ENCODE measurements at places on chromosomes 3 and 15.

DNA sequence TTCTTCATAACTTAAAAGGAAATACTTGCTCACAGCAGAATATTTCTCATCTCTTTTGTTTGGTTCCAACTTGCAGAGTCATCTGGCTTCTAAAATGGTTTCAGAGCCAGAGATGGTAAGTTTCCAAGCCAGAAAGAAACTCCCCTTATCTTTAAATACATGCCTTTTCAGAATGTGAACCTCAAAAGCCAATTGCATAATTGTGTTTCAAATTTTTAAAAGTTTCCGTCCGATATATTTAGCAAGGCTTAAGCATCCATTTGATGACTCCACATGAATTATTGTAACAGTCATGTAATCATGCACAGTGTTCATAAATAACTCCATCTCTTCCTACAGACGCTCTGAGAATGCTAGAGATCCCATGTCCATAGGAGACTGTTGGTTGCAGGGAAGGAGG is 40.6 kb upstream of the C3orf80 start:
- no peak for DNase-seq

DNA sequence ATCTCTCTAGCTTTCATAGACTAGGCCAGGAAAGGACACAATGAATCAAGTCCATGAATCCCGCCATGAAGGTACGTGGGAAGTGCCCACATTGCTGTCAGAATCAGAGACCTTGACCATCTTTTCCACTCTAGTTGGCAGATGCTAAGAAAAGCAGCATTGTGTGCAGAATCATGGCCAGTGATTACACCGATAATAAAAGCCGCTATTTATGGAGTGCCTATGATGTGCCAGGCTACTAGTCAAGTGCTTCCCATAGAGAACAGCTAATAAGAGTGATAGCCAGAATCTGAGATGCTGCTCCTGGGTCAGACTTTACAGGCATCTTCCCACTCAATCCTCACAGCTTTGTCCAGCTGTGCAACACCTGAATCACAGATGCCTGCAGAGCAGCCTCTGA is 13.2 kb upstream of the RPL32 start:
- DNase-seq: no peak

DNA sequence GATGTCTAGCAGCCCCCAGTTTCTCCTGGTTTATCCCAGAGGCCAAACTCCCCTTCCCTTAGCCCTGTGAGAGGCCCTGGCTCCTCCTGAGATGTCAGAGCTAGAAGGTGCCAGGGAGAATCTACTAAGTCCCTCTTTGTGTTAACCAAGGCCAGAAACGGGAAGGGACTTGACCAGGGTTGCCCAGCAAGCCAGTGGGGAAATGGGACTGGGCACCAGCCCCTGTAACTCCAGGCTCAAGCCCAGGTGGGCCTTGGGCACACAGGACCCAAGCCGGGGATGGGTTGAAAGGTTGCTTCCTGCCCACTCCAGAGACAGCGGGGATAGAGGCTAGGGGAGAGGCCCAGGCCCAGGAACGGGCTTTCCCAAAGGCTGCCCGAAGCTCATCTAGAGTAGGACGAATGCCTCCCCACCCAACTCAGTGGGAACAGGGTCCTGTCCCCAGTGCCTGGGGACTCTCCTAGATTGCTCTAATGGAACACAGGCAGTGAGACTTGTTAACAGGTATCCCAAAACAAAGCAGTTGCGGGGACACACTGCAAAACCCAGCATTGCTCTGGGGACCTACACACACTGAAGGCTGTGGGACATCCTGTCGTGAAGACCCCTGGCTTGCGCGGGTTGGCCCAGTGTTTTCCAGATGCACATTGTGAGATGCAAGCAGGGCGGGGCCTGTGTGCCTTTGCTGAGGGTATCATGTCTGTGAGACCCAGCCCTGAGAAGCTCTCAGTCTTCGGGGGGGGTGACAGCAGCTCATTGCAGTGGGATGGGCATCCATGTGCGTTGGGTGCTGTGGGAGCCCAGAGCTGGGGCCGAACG is 12.9 kb upstream of the TXNRD3 start:
- no peak for DNase-seq

- peak; percentile 26 for DNase-seq
Measured at GRCh38 chr3:150761831-150762661, 923 bp downstream of the SIAH2 start.

GRCh38 chr3:13543253-13543652 is 5.7 kb upstream of the FBLN2 start:
- no peak for DNase-seq
